ENCODE measurements at places on chromosomes 3 and 15.

- no peak for DNase-seq
These were observed 33.2 kb downstream of the SLC12A8 start for GRCh38 chr3:125179143-125179883.

GRCh38 chr3:179149406-179149867, 1.3 kb downstream of the PIK3CA start:
- DNase-seq, result peak; percentile 68

DNA sequence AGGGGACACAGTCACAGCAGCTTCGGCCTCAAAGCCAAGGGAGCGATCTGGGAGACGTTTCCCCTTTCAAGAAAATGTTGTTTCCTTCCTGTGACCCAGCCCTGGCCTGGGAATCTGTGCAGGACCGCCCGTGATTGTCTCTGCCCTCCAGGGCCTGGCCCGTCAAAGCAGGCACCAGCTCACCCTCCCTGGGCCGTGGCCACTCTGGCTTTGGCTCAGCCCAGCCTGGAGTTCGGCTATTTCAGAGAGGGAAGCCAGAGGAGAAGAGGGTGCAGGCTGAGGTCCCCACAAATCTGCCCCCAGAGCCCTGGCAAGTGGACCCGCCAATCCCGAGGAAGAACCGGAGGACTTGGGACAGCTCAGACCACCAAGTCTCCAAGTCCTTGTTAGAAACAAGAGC, 12.7 kb downstream of the GATA2 start:
- no peak for DNase-seq

GRCh38 chr3:182912474-182912873, 67.9 kb downstream of the DCUN1D1 start:
- DNase-seq, result no peak

- no peak for DNase-seq
These were observed 7.6 kb downstream of the ZNF445 start for GRCh38 chr3:44469914-44470313.

GRCh38 chr3:154060238-154061000, 60.8 kb upstream of the ARHGEF26 start:
- no peak for DNase-seq

GRCh38 chr15:25787855-25788520, 75.1 kb downstream of the ATP10A start:
- DNase-seq, result no peak

- DNase-seq, result no peak
These were observed 417.8 kb upstream of the TPM1 start for GRCh38 chr15:62624547-62625378.

DNA sequence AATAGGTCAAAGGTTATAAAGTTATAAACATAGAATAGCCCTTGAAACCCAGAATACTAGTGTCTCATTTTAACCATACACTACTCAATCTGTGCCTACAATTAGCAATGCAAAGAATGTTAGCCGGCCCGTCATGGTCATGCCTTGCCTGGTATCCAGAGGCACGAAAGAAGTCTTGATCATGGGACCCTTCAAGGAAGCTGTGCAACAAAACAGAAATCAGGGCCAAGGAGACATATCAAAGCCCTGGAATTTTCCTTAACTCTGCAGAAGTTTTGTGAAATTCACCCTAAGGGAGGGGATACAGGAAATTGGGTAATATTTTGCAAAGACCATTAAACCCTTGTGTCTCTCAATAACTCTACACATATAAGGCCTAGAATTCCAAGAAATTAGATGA, 482.4 kb downstream of the ROBO1 start:
- DNase-seq, result no peak

DNA sequence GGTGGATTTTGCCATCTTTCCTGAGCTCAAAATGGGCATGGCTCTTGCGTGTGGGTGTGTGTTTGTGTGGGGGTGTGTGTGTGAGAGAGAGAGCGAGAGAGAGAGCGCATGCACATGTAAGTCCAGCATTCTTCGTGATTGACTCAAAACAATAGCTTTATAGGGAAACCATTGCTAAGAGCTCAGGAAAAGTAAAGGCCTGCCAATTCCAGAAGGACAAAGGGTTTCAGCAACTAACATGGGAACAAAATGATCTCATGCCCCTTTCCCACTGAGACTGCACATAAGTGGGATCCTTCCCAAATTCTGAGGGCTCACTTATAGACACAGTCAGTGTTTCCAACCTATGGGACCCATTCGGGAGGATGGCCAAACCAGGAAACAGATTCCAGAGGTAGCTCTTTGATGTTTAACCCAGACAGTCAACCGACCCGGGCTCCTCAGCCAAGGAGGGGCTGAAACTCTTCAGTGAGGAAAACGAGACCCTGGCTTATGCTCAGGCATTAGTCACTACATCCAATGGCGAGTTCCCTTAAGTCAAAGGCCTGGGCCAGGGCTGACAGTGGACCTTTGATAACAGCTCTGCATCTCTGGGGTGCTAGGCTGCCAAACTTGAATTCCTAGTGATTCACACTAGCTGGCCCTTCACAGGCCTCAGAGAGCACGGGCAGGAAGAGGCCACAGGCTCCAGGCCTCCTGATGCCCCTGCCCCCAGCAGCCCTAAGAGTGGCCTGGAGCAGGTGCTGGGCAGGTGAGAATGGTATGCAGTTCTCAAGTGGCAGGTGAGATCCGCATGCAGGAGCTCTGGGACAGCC, 305.0 kb upstream of the C2CD4B start:
- no peak for DNase-seq

GRCh38 chr3:54137311-54137710, 15.0 kb downstream of the CACNA2D3 start:
- no peak for DNase-seq

- no peak for DNase-seq
These were observed 727.1 kb upstream of the NAALADL2 start for GRCh38 chr3:174132006-174132405.

GRCh38 chr15:32966512-32966911, 228.0 kb downstream of the FMN1 start:
- no peak for DNase-seq

DNA sequence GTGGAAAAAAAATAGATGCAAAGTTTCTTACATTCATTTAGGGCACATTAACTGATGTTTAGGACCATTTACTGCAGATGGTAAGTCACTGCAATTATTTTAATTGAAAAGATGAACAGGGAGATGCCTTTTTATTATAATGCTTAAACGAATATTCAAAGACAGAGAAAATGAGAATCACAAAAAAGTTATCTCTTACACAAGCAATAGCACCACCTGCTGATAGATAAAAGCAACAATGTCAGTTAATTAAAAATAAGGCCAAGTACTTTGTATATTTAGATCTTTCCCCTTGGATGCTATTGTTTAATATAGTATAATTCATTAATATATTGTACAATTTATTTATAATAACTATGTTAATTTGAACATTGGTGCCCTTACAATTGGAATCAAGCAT, 55.9 kb downstream of the IFT80 start:
- DNase-seq, result peak; percentile 77

- no peak for DNase-seq
These were observed 271.6 kb downstream of the ERC2 start for GRCh38 chr3:56196700-56197099.

GRCh38 chr15:95760508-95760907, 570.0 kb upstream of the NR2F2 start:
- no peak for DNase-seq

- DNase-seq, result peak; percentile 64
These were observed 31.6 kb upstream of the CERS3 start for GRCh38 chr15:100560323-100560722.

- DNase-seq, result no peak
These were observed 15.7 kb downstream of the CHST13 start for GRCh38 chr3:126539558-126540250.

- no peak for DNase-seq
These were observed 522.8 kb downstream of the NLGN1 start for GRCh38 chr3:173920386-173920785.

DNA sequence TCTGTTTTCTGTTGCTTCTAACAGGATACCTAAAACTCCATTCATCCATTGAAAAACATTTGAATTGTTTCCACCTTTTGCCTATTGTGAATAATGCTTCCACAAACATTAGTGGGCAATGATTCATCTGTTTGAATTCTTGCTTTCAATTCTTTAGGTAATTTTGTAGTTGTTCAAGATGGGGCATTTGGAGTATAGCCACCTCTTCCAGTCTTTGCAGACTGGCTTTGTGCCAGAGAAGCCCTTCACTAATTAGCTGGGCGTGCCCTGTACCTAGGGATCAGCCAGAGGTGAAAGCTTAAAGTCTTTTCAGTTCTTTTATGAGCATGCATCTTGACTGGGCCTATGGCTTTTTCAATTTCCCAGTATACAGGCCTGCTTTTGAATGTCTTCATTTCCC, 10.9 kb downstream of the RTP1 start:
- no peak for DNase-seq

DNA sequence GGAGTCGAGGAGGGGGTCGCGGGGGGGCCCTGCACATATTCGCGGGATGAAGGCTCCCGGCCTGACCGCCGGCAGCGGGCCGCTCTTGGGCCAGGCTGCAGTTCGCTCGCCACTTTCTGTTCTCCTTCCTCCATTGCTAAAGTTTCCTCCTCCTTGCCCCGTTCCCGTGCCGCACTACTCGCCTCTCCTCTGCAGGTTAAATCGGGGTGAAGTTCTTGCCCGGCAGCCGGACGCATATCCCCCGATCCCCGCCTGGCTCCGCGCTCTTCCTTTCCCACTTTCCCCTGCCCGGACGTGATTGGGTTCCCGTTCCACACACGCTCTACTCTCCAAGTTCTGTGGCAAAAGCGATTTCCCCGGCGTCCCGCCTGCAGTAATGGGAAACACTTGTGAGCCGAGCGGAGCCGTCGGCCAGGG, 556 bp downstream of the CRYBG3 start:
- DNase-seq, result no peak

DNA sequence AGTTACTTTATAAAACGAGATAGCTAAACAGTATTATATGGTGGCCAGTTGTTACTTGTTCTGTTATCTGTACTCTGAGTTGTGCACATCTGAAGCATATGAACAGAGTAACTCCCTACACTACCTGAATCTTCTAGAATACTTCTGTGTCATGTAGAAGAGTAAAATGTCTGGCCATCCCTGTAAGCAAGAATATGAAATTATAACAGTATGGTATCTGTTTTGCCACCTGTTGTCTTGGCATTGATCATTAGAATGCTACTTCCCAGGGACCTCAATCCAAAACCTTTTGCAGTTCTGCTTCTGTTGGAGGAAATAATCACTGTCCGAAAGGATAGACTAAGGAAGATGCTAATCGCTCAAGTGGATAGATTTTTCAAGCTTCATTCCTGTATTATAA, 1.9 kb downstream of the TEX9 start:
- no peak for DNase-seq

- no peak for DNase-seq
These were observed 34.9 kb downstream of the CHDH start for GRCh38 chr3:53811143-53811927.

DNA sequence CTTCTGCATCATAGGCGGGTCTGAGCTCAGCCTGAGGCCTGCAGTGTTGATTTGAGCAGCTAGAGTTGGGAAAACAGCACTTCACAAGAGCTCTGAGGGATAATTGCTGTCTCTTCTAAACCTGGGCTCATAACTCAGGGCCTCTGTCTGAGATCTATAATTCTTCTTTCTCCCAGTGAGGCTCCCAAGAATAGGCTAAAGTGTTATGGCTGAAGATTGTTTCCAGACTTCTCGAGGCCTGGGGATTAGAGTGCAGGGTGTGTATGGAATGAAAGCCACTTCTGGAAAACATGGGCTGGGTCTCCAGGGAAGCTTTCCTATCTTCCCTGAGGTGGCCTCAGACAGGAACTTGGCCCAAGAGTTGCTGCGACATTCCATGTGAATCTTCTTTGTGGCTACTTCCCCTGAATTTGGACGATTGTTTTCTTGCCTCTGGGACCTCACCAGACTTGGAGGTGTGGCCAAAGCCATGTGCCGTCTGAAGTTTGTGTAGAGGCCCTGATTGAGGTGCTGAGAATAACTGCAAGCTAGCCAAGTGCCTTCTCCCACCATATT, 26.5 kb downstream of the MTMR14 start:
- DNase-seq, result no peak

DNA sequence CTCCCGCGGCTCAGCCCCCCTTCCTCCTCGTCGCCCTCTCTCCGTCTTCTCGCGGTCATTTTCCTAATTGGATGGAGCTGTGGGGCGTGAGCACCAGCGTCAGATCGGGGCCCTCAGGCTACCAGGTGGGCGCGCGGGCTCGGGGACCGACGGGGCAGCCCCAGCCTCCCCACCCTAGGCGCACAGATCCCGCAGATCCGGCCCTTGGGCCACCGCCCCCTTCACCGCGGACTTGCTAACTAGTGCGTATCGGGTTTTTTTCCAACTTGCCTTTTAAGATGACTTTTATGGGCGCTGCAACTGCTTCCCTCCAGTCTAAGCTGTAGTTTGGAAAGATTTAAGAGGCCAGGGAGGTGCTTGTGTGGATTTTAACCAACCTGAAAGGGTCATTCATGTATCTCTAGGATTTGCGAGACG, 1.3 kb downstream of the ZNF710 start:
- DNase-seq, result peak; percentile 13

GRCh38 chr15:43808960-43809678, 8.7 kb downstream of the HYPK start:
- DNase-seq, result peak; percentile 8

DNA sequence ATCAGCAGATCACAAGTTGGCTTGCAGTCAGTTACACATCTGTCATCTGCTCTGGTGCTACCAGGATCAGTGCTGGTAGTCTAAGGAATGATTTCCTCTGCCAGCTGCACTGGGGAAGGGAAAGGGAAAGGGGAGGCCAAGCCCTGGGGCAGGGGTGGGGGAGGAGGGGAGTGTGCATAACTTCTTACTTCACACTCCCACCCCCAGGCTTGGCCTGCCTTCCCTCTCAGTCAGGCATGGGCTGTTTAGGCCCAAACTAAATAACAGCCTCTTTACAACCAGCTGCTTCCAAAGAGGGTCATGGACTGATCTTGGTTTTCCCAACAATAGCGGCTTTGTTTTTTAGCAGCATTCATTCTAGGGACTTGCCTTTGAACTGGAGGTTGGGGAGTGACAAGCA, 86.1 kb upstream of the PSMD6 start:
- no peak for DNase-seq

- no peak for DNase-seq
These were observed 102.5 kb upstream of the PDZRN3 start for GRCh38 chr3:73727117-73727821.

GRCh38 chr15:99850517-99850916, 117.3 kb upstream of the LYSMD4 start:
- no peak for DNase-seq

DNA sequence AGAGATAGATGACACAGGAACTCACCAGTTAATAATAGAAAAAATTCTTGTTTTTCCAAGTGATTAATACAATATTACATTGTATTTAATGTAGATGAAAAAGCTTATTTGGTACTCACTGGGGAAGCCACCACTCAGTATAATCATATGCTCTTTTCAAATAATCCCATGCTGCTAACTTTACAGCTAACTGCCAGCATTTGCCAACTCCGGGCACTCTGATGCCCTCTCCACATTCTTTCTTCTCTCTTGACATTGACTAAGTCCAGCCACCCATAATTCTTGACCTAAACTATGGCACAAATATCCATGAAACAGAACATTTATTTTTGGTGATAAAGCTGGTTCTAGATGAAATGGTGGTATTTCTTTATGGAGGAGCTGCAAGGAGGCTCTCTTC, 384.9 kb downstream of the ZBTB20 start:
- DNase-seq, result no peak
